B cell (primary cell): ENCODE measurements at places on chromosomes 5 and 9. TPM values are rescaled to one million over a fixed set of nuclear protein-coding genes. Genes with fewer than 3 reads are reported as not detected.

Gene ECM2
- polyA plus RNA-seq, result 0.09 TPM in 1 of 2 replicates, not detected in the other

Gene MCC
- polyA plus RNA-seq, result 0.09 and 0.13 TPM in 2 replicates

Gene IRX4
- not detected in 2 replicates for polyA plus RNA-seq

Gene RNF180
- not detected in 2 replicates for polyA plus RNA-seq

Gene MSX2
- polyA plus RNA-seq, result not detected in 2 replicates

Gene BAAT
- polyA plus RNA-seq, result 0.07 TPM in 1 of 2 replicates, not detected in the other

Gene PCDHGA8
- polyA plus RNA-seq, result 0.06 and 0.21 TPM in 2 replicates

Gene PCDHB6
- polyA plus RNA-seq, result not detected in 2 replicates

Gene WDR41
- polyA plus RNA-seq, result 9.0 and 9.9 TPM in 2 replicates

Gene SUSD3
- polyA plus RNA-seq, result 68.7 and 85.0 TPM in 2 replicates

Gene SH3TC2
- 0.01 TPM in 1 of 2 replicates, not detected in the other for polyA plus RNA-seq

Gene KCNMB1
- polyA plus RNA-seq, result 0.06 TPM in 1 of 2 replicates, not detected in the other

Gene TTC39B
- 2.0 and 4.2 TPM in 2 replicates for polyA plus RNA-seq
